ENCODE measurements at places on chromosomes 7 and 10.

DNA sequence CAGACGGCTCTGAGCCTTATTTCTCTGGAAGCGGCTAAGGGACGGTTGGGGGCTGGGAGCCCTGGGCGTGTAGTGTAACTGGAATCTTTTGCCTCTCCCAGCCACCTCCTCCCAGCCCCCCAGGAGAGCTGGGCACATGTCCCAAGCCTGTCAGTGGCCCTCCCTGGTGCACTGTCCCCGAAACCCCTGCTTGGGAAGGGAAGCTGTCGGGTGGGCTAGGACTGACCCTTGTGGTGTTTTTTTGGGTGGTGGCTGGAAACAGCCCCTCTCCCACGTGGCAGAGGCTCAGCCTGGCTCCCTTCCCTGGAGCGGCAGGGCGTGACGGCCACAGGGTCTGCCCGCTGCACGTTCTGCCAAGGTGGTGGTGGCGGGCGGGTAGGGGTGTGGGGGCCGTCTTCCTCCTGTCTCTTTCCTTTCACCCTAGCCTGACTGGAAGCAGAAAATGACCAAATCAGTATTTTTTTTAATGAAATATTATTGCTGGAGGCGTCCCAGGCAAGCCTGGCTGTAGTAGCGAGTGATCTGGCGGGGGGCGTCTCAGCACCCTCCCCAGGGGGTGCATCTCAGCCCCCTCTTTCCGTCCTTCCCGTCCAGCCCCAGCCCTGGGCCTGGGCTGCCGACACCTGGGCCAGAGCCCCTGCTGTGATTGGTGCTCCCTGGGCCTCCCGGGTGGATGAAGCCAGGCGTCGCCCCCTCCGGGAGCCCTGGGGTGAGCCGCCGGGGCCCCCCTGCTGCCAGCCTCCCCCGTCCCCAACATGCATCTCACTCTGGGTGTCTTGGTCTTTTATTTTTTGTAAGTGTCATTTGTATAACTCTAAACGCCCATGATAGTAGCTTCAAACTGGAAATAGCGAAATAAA is 175.5 kb downstream of the RNF216 start:
- no peak for DNase-seq

GRCh38 chr7:4682621-4683042 is 537 bp downstream of the FOXK1 start:
- DNase-seq: no peak

GRCh38 chr7:107501593-107501992 is 31.7 kb downstream of the GPR22 start:
- DNase-seq: no peak

DNA sequence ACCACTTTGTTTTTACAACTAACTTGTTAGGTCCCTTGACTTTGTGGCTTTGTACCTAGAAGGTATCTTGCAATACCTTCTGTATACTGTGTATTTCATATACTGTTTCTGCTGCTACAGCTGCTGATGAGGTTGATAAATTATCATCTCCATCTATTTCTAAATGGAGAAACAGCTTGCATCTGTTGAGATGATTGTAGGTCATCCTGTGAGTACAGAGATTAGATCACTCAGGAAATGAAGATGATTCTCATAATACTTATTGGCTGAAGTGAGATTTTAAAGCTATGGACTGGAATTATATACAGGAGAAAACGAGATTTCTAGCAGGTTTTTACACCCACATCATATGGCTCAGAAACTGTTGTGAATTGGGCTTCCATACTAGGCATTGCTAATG is 280.5 kb downstream of the KCND2 start:
- DNase-seq: no peak

All from natural killer cell treated with Interleukin-12 subunit alpha and Interleukin-12 subunit beta and Interleukin-15 and Interleukin-18, amount 100 ng/mL, for 72 hours (primary cell).